Myocyte (in vitro differentiated cells): ENCODE measurements at places on chromosomes 4 and X. TPM values are rescaled to one million over a fixed set of nuclear protein-coding genes. Genes with fewer than 3 reads are reported as not detected.
A peak's percentile ranks its signal among the peaks of the same experiment; 100 is the strongest.

DNA sequence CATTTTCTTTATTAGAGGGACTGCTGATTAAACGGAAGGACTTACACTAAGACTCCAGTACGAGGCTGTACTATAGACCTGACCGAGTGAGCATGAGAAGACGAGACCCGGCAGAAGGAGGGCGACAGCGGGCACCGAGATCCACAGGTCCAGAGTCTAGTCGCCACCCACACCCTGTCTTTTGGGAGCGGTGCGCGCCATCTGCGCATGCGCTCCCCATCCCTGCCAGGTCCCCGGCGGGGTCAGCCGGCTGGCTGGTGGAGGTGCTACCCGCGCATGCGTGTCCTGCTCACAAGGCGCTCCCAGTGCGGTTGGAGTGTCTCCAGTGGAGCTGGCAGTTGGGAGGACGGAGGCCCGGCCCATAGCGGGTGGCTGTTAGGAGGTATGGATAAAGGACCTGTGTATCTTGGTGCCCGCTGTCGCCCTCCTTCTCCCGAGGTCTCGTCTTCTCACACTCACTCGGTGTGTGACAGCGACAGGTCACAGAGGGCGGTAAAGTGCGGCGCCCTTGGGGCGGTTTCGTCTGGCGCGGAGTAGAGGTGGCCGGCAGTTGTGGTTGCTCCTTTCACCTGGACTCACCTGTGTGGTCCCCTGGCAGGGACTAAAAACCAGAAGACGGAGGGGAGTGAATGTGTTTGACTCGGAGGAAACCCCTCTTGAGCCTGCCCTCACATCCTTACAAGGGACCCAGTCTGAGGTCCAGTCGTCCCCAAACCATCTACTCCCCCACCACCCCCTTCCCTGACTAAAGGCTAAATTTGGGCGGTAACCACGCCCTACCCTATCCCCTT lies 7.6 kb upstream of the HSD17B10 start:
- peak; percentile 68 for DNase-seq

- no peak for DNase-seq
These were observed 176.0 kb downstream of the SMARCA1 start for GRCh38 chrX:129347291-129347690.

DNA sequence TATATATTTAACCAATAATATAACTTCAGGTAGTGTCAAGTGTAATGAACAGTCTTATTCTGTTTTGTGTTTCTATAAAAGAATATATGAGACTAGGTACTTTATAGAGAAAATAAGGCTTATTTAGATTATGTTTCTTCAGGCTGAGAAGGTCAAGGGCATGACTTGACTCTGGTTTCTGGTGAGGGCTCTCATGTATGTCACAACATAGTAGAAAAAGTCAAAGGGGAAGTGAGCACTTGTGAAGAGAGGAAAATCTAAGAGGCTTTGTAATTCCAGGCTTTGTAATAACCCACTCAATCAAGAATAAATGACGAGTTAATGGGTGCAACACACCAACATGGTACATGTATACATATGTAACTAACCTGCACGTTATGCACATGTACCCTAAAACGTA lies 27.6 kb downstream of the PRR32 start:
- no peak for DNase-seq

DNA sequence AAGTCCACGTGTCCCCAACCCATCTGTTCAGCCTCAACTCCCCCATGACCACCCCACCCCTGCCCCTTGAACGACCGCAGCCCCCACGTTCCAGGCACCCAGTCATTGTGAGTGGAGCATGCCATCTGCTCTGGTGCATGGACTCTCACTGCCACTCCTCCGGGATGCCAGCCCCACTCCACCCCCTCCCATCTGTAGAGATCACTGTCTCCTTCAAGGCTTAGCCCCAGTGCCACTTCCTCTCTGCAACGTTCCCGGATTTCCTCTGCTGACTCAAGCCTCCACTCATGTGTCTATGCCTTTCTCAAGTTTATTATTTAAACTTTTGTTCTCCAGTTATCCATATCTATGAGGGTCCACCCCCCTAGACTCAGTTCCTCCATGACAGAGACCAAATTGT lies 54.0 kb downstream of the MAML3 start:
- no peak for DNase-seq

DNA sequence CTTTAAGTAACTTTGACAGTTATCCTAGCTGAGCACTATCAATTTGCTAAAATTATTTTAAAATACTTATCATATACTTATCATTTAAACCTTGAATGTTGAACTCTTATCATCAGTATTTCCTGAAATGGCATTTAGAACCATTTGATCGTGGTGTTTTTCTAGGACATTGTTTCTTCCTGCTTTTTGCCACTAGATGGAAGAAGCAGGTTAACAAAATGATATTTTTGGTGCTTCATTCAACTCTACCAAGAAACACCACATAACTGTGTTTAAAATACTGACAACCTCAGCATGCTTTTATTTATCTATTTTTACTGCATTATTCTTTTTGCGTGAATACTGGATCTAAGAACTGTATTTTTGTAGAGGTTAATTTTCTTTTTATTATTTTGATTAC lies 44.6 kb downstream of the C4orf33 start:
- DNase-seq, result no peak

GRCh38 chr4:130814896-130815295 lies 1718.9 kb downstream of the C4orf33 start:
- DNase-seq, result no peak

DNA sequence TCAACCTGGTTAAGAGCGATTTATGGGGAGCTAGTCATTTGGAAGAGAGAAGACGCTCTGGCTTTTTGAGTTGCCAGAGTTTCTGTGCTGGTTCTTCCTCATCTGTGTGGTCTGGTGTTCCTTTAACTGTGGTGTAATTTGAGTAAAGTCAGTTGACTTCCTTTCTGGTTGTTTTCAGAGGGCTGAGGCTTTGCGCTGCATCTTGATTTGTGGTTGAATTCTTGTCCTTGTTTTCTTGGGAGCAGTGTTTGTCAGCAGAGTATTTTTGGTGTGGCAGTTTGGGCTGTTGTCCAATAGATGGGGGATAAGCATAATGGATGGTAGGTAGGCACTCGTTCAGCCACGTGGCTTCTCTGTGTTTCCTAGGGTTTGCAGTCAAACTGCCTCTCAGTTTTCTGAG lies 2143.2 kb upstream of the TENM3 start:
- no peak for DNase-seq

The TCEAL2 gene
- total RNA-seq, result not detected in 2 replicates

The PRSS12 gene
- total RNA-seq, result 1.5 and 7.3 TPM in 2 replicates

The MAGEC2 gene
- not detected in 2 replicates for total RNA-seq
